Astrocyte (in vitro differentiated cells and primary cell): ENCODE measurements at places on chromosomes 4 and X. TPM values are rescaled to one million over a fixed set of nuclear protein-coding genes. Genes with fewer than 3 reads are reported as not detected.

VCX2 gene
- not detected in 2 replicates for total RNA-seq

ZCCHC4 gene
- total RNA-seq = 9.7 and 10.2 TPM in 2 replicates

SOD3 gene
- 8.6 and 12.0 TPM in 2 replicates for total RNA-seq

DNA sequence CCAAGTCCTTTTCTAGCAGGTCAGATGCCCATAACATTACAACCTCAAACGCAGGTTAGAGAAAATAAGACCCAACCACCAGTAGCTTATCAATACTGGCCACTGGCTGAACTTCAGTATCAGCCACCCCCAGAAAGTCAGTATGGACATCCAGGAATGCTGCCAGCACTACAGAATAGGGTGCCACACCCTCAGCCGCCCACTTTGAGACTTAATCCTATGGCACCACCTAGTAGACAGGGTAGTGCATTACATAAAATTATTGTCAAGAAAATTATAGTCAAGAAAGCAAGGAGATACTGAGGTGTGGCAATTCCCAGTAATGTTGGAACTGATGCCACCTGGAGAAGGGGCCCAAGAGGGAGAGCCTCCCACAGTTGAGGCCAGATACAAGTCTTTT, 19.9 kb upstream of the TRIM61 start:
- H3K27ac ChIP-seq = no peak overlapping the region
- H3K4me1 ChIP-seq = no peaks in the 10 kb centered on the region
- H3K27me3 ChIP-seq = no peaks in the 10 kb centered on the region
- no peak overlapping the region for H3K4me3 ChIP-seq

- no peaks in the 10 kb centered on the region for H3K4me1 ChIP-seq
- H3K4me3 ChIP-seq = no peak overlapping the region
- no peak overlapping the region for H3K27ac ChIP-seq
- no peaks in the 10 kb centered on the region for H3K27me3 ChIP-seq
- peak; percentile 10 for DNase-seq
- no peaks in the 10 kb centered on the region for H3K36me3 ChIP-seq
Observed at GRCh38 chr4:98749206-98749605, 90.8 kb upstream of the TSPAN5 start.

- H3K27ac ChIP-seq = no peak overlapping the region
- no peak overlapping the region for H3K4me3 ChIP-seq
- no peaks in the 10 kb centered on the region for H3K27me3 ChIP-seq
- no peaks in the 10 kb centered on the region for H3K36me3 ChIP-seq
- H3K4me1 ChIP-seq = no peaks in the 10 kb centered on the region
Observed at GRCh38 chr4:174278467-174278866, 5.0 kb downstream of the FBXO8 start.

DNA sequence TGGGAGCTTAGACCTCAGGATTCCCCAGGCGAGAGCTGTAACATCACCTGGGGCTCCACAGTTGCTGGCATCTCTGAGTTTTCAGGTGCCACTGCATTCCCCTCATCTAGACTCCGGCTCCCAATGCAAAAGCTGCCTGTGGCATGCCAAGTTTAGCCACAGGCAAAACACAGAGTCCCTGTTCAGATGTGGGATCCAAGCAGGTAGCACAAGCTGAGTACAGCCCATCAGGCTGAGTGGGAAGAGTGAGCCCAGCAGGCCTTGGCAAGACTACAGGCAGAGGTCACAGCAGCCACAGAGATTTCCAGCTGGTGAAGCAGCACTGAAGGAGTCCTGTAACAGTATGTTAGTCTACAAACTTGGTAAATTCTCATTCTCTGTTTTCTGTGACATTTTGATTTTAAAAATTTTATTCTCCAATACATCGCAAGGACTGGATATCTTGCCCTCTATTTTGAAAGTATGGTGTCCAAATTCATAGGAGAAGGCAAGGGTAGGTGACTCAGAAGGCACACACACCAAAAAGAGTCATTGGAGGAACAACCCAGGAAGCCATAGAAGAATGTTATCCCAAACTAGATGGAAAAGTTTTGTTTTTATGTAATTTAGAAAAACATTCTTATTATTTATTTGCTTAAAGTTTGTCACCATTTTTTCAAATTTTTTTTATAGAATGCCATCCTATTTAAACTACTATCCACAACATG, 13.6 kb upstream of the CXCL2 start:
- H3K27ac ChIP-seq = peak overlapping the region; percentile 97
- peaks cover 70% of the 10 kb centered on the region for H3K4me1 ChIP-seq
- no peak overlapping the region for H3K4me3 ChIP-seq
- DNase-seq = peak; percentile 32
- no peaks in the 10 kb centered on the region for H3K36me3 ChIP-seq

DNA sequence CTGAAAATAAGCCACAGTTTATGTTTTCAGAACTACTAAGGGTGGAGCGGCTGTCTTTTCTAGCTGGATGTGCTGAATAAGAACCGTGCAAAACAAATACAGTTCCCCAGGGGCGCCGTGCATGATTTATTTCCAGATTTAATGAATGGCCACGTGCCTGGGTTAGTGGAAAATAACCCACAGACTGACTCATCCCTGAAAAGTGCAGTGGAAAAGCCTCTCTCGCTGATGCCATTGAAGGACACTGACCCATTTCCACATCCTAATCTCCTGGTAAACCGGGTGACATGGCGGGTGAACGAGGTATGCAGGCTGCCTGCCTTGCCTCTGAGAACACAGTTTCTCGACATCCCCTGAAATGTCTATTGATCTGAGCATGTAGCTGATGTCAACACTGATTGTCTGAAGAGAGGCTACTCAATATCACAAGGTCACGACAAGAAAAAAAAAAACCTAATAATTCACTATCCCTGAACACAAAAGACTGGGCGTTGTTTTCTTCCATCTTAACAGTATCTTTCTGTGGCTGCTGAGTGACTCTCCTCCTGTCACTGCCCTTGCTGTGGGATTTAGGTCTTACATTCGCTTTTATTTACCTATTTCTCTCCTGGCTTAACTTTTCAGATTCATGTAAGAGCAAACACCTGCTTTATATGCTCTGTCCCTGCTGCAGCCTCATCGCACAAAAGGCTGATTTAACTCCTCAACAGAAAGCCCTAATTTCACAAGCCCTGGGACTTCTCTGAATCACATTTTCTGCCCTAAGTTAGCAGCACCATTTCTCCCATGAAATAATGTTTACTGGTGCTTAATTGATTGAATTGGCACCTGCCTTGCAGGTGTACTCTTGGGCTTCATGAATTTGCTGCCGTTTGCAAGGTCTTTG, 76.9 kb upstream of the SCOC start:
- H3K4me3 ChIP-seq = peak overlapping the region; percentile 35
- H3K27ac ChIP-seq = peak overlapping the region; percentile 9
- H3K27me3 ChIP-seq = peaks cover 2% of the 10 kb centered on the region
- no peaks in the 10 kb centered on the region for H3K36me3 ChIP-seq

- no peaks in the 10 kb centered on the region for H3K4me1 ChIP-seq
- no peaks in the 10 kb centered on the region for H3K27me3 ChIP-seq
- H3K27ac ChIP-seq = no peak overlapping the region
- DNase-seq = no peak
- H3K4me3 ChIP-seq = no peak overlapping the region
- H3K36me3 ChIP-seq = no peaks in the 10 kb centered on the region
Observed at GRCh38 chrX:134144231-134144630, 92.8 kb upstream of the CCDC160 start.
